ENCODE measurements at places on chromosomes 7 and 10.

GRCh38 chr10:78755877-78756455 lies 312.8 kb upstream of the ZMIZ1 start:
- DNase-seq = no peak

DNA sequence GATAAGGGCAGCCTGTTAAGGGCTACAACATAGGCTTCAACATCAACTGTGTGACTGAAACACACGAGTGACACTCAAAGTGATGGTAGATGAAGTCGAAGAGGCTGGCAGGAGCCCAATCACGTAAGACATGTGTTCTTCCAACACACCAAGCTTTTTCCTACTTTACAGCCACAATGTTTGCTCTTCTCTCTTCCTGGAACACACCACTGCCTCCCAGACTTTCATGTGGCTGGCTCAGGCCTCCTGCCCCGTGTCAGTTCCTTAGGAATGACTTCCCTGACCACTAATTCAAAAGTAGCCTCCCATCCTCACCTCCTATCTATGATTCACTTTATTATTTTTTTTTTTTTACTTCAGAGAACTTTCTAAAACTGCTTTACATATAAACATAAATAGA lies 209.2 kb downstream of the GPAM start:
- no peak for DNase-seq

GRCh38 chr7:92904244-92905131 lies 68.1 kb upstream of the CDK6 start:
- peak; percentile 80 for DNase-seq

DNA sequence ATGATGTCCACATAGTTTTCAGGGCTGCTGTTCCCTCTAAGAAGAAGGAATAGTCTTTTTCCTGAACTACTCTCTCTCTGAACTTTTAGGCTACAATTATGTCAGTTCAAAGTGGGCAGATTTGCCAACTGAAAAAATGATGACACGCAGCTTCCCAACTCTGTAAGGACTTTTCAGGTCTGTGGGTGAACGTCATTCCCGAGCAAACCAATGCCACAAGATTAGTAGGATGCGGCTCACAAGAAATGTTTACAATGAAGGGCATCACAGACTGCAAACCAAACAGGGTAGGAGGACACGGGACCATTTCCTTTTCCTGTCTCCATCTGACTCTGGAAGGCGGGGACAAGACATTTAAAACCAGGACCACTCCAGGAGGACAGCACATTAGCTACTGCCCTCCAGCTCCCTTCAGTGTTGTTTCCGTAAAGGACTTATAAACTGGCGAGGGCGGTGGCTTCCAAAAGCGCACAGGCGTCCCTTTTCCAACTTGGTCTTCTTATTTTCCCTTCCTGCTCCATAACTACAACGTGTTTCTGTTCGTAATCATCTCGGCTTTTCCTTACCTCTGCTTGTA lies 539 bp upstream of the MKLN1 start:
- DNase-seq = peak; percentile 20

DNA sequence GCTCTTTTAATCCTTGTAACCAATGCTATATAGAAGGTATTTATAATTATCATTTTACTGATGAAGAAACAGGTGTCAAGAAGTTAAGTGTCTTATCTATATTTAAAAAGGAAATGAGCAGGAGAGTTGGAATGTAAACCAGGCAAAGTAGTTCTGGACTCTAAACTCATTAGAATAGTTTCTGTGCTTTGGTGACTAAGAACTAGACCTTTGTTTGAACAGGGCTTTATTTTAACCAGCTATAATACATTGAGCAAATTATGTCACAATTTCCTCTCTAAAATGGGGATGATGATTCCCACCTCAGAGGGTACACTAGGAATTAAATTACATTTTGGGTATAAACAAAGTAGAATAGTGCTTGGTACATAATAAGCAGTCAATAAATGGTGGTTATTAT lies 236.0 kb downstream of the MAGI2 start:
- no peak for DNase-seq

- DNase-seq = no peak
Measured at GRCh38 chr10:47113907-47114500, 186.0 kb upstream of the GDF10 start.

DNA sequence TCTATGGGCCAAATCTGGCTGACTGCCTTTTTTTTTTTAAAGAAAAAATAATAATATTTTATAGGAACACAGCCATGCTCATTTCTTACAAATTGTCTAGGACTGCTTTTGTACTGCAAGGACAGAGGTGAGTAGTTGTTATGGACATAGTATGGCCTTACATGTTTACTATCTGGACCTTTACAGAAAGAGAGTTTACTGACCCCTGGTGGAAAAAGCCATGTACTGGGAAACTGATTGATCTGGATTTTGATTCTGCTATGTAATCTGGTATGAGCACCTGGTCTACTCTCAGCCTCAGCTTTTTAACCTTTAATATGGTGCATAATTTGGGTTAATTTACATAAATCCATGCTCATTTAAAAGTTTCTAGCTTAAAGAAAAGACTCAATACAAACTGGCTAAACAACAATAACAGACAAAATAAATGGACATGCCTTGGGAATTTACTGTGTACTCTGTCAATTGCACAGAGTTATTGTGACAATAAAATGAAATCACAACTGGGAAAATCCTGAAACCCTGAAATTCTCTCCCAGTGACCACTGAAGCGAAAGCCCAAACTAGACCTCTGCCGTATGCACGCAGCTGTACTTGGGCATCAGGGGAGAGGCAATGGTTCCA lies 260.7 kb downstream of the BMPER start:
- DNase-seq = no peak

GRCh38 chr7:125746510-125746909 lies 816.9 kb upstream of the POT1 start:
- no peak for DNase-seq

GRCh38 chr7:86968618-86969017 lies 90.8 kb downstream of the ELAPOR2 start:
- DNase-seq = no peak

DNA sequence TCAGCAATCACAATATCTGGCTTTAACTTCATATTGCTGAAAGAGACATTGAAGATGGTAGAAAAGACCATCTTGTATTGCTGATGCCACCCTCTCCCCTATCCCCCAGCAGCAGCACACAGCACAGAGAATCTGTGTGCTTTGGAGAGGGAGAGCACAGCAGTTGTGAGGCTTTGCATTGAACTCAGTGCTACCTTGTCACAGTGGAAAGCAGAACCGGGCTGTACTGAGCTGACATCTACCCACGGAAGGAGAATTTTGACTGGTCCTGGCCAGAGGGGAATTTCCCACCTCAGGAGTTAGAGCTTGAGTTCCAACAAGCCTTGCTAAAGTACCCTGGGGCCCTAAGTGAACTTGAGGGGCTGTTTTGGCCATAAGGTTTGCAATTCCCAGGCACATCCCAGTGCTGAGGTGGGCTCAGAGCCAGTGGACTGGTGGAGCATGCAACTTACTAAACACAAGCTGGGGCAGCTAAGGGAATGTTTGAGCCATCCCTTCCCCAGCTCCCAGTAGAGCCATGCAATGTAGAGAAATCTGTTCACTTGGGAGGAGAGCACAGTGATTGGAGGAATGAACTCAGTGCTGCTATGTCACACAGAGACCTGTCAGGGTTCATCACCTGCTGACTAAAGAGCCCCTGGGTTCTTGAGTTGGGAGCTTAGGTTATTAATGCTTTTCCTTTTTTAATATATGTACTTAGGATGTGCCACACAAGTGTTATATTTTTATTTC lies 62.1 kb downstream of the OR13A1 start:
- no peak for DNase-seq

GRCh38 chr10:89414146-89414878 lies at the start of gene IFIT5:
IFIT5 (plus strand) TSS chr10:89414568; CDS start chr10:89414799, 231 bp downstream.
- DNase-seq = peak; percentile 79

DNA sequence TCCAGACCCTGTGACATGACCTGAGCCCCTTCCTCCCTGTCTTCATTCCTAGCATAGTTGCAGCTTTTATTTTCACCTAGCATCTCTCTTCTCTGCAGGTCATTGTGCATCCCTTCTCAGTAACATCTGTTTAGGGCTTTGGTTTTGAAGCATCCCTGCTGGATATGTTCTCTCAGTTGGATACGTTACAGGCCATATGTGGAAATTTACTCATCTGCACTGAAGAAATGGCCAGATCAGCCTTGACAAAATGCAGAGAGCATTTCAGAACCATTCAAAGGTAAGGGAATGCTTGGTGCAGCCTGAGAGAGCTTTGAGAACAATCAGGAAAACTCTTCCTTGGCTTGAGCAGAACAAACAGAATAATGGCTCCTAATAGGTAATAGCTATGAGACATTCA lies 647.0 kb downstream of the KCNMA1 start:
- DNase-seq = no peak

DNA sequence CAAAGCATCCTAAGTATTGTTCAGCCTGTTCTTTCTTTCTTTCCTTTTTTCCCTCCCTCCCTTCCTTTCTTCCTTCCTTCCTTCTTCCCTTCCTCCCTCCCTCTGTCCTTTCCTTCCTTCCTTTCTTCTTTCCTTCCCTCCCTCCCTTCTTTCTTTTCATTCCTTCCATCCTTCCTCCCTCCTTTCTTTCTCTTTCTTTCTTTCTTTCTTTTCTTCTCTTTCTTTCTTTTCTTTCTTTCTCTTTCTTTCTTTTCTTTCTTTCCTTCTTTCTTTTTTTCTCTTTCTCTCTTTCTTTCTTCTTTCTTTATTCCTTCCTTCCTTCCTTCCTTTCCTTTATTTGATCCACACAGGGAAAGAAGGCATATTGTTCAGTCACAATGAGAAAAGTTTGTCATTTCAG lies 21.2 kb downstream of the PNLIP start:
- DNase-seq = no peak

DNA sequence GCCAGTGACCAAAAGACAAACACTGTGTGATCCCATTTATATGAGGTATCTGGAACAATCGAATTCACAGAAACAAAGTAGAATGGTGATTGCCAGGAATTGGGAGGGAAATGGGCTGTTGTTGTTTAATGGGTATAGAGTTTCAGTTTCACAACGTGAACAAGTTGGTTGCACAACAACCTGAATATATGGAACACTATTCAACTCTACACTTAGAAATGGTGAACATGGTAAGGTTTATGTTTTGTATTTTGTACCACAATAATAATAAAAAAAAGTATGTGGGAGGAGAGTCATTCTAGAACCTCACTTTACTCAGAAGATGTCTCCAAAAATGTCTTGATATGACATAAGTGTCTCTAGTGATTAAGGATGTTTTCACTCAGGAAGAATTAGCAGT lies 85.2 kb upstream of the SGCE start:
- no peak for DNase-seq

DNA sequence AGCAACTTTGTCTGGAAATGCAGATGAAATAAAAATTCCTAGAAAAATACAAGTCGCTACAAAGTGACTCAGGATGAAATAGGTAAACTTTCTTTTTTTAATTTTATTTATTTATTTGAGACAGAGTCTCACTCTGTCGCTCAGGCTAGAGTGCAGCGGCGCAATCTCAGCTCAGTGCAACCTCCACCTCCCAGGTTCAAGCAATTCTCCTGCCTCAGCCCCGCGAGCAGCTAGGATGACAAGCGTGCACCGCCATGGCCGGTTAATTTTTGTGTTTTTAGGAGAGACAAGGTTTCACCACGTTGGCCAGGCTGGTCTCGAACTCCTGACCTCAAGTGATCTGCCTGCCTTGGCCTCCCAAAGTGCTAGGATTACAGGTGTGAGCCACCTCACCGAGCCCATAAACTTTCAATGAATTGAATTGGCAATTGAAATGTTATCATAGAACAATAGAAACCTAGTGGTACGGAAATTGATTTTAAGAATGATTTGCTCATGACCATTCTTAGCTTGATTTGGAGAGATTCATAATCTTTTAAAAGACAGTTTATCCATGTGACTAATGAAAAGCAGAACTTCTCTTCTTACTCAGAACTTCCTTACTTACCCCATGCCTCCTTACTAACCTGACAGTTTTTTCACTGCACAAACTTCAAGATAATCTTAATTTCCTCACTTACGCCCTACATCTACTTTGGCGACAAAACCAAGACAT lies 161.7 kb downstream of the FAM107B start:
- no peak for DNase-seq

DNA sequence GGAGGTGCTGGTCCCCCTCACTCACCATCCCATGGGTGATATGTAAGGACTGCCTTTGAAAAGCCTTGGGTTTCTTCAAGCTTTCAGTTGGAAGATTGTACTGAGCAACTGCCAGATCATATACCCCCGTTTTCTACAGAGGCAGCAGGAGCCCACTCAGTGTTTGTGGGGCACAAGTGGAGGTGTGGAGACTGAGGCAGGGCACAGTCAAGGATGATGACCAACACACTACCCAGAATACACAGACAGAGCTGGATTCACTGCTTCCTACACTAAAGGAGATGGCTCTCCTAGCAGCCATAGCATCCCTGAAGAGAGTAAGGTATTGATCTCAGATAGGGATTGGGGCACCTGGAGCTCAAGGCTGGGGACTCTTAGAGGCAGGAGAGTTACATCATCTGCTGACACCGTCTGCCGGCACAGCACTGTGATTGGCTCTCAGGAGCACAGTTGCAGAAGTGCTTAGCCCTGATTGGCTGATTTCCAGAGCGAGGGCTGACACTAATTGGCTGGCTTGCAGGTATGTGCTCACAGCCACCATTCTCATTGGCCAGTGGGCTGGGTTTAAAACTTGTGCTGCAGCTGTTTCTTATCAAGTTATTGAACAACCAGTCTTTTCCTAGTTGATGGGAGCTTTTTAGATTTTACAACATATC lies 77.9 kb upstream of the PFKP start:
- DNase-seq = no peak

- no peak for DNase-seq
Measured at GRCh38 chr7:1539882-1540775, 9.6 kb downstream of the MAFK start.

DNA sequence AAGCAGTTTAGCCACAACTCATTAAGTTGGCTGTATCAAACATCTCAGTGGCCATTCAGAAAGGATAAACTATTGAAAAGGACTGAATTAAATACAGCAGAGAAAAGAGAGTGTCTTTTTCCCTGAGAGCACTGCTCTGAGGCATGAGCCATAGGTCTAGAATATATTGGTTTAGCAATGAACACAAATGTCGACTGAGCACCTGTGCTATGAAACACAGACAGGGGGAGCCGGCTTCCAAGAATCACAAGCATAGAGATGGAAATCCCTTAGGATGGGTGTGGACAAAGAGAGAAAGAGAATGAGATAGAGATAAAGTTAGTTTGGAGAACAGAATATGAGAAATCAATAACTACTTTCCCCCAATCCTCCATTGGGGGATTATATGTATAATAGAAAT lies 54.8 kb downstream of the DGKI start:
- no peak for DNase-seq

GRCh38 chr10:17655009-17655408 lies 11.1 kb downstream of the STAM start:
- DNase-seq = no peak

DNA sequence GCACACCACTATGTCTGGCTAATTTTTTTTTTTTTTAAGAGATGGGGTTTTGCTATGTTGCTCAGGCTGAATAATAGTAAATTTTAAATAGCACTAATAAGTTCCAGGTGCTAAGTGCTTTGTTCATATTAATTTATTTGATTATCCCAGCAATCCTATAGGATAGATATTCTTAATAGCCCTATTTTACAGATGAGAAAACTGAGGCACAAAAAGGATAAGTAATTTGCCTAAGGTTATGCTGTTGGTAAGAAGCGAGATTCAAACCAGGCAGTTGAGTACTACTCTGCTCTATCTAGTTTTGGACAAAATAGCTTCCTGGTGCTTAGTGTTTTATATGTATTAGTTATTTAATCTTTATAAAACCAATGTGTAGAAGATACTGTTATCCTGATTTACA lies 72.5 kb upstream of the STRIP2 start:
- no peak for DNase-seq

All from activated CD4-positive, alpha-beta T cell treated with anti-CD3 and anti-CD28 coated beads, Interleukin-2, amount 10 ng/mL, durations not matched to agents 7 days and 5 days (primary cell).